Substantia nigra (tissue), 51 donors: ENCODE measurements at places on chromosomes 12 and 14.
A peak's percentile ranks its signal among the peaks of the same experiment; 100 is the strongest.

DNA sequence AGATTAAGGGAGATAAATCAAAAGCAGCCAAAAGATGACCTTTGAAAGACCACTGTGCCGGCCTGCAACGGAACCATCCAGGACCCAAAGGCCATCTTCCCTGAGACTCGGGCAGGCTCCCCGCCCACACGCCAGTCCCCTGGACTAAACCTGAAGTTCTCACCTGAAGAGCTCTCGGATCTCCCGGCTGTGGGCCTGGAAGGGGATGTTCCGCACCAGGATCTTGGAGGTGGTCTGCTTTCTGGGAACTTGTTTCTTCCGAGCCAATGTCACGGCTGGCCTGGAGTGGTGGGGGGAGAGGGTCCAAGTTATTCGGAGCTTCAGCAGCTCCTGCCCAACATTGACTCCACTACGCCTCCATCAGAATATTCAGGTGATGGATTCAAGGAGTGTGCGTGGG lies 51.3 kb downstream of the RBM19 start:
- DNase-seq: no peak

- no peak for DNase-seq
Observed at GRCh38 chr12:68980476-68981212, 47.7 kb upstream of the CPM start.

- DNase-seq: peak; percentile 5
Observed at GRCh38 chr12:62435303-62436163, 31.1 kb upstream of the MON2 start.

DNA sequence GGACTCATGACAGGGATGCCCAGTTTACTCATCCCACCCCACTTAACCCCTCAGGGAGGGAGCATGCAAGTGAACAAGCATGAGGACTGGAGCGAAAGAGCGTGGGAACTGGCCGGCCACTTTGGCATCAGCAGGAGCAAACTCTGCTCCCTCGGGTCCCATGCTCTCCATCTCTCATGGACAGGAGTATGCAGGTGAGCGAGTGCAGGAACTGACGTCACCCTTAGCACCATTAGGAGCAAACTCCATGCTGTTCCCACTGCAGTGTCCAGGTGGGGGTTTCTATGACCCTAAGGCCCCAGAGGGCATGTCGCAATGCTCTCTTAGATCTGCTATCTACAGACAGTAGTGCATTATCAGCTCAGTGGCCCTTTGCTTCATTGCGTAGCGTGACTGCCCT lies 821.8 kb upstream of the LRFN5 start:
- DNase-seq: no peak

DNA sequence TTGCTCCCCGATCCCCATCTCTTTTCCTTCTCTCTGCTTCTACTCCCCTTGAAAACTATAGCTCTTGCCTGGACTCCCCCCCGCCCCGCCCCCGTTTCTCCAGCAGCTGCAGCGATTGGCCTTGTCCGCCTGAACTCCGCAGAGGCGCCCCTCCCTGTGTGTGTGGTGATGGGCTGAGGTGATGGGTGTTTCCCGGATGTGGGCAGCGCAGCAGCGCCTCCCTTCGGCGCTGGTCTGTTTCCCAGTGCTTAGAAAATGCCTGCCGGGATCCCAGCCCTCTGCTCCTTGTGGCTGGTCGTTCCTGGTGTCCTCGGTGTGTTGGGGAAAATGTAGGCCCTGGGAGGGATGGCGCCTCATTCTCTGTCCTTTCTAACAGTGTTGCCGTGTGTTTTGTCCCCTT lies 43.3 kb downstream of the GALNT8 start:
- DNase-seq: no peak

GRCh38 chr12:115984616-115985015 lies 292.9 kb downstream of the MED13L start:
- DNase-seq: no peak

DNA sequence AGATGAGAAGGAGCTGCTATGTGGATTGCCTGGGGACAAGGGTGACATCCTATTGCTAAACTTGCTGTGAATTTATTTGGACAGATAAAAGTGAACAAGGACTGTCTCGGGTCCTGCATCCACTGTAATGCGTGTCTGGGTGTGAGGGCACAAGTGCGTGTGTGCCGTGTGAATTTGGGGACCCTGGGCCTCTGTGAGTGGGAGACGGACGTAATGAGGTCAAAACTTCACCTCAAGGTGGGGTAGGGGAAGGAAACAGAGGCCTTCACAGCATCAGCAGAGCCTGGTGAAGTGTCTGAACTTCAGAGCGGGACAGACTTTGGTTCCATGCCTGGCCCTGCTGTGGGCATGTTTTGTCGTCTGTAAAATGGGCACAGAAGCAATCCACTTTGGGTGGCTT lies 14.8 kb downstream of the ASB2 start:
- DNase-seq: no peak

DNA sequence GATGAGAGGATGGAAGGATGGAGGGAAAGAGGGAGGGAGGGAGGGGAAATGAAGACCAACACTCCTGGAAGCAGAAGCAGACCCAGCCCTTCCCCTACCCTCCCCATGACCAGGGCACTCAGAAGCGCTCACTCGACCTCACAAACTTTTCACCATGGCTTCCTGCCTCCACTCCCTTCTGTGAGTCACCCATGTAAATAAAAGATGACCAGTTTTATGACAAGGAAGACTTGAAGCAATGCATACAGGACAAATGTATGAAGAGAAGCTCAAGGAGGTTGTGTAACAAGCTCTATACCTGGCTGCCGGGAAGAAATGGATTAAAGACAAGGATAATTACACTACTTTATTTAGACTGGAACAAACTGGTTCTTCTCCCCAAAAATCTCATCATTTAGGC lies 63.8 kb downstream of the CDC42BPB start:
- DNase-seq: no peak

DNA sequence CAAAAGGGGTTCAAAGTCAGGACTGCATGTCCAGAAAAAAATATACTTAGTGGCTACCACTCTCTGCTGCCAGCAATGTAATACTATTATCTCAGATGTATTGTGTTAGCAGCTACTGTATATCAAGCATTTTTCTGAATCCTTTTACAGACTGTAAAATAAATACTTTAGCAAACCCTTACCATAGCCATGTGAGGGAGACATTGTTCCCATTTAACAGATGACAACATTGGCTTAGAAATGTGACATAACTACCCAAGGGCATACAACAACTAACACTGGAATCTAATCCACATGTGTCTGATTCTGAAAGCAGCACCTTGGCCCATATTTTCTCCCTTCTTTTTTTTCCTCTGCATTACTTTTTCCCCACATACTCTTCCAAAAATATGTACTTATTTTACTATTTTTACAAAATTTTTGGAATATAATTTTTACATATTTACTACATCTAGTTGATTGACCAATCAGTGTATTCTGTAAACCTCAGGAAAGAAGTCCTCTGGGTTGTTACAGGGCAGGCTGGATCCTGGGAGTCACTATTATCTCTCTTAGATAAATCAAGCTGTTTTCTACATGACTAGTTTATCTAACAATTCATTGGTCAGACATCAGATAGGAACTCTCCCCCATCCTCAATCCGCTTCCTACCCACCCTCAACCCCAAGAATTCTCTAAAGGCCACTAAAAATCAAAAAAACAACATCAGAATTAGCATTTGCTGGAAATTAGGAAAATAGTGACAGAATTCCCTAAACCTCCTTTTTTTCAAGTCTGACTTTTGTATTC lies 154.1 kb downstream of the BTG1 start:
- DNase-seq: no peak

DNA sequence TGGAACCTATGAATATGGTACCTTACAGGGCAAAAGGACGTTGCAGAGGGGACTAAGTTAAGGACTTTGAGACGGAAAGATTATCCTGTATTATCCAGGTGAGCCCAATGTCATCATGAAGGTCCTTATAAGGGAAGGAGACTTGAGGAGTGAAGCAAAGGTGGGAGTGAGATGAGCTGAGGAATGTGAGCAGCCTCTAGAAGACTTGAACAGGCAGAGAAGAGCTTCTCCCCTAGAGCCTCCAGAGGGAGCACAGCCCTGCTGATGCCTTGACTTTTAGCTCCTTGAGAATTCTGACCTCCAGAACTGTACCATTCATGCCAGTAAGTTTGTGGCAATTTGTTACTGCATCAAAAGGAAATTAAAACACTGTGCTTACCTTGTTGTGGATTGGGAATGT lies 41.8 kb upstream of the DCD start:
- DNase-seq: no peak

GRCh38 chr12:107605293-107605692 lies 80.3 kb upstream of the PWP1 start:
- DNase-seq: no peak

DNA sequence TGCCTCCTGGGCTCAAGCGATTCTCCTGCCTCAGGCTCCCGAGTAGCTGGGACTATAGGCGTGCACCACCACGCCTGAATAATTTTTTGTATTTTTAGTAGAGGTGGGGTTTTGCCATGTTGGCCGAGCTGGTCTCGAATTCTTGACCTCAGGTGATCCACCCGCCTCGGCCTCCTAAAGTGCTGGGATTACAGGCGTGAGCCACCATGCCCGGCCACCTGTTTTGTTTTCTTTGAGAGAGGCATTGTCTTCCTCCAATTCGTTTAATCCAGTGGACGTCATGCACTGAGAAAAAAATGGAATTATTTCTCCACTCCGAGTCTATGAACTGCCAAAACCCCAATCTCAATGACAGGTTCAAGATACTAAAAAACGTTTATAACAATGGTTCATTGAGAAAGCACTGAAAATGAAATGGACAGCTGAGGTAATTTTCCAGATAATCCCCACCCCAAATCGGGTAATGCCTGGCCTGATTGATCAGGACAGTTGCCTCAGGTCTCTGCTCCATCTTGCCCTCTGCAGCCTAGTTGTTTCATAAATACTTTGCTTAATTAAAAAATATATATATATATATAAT lies 132.7 kb upstream of the PARP11 start:
- no peak for DNase-seq

GRCh38 chr14:51335531-51335930 lies 95.5 kb downstream of the TMX1 start:
- DNase-seq: no peak

DNA sequence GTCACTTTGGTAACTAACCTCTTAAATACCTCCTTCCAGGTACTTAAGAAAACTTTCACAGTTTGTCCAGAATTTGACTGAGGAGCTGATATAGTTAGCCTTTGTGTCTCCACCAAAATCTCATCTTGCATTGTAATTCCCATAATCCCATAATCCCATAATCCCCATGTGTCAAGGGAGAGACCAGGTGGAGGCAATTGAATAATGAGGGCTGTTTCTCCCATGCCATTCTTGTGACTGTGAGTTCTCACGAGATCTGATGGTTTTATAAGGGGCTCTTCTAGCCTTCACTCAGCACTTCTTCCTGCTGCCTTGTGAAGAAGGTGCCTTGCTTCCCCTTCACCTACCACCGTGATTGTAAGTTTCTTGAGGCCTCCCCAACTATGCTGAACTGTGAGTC lies 7.8 kb upstream of the NOVA1 start:
- DNase-seq: no peak

GRCh38 chr12:57719777-57720605 lies 18.6 kb downstream of the AGAP2 start:
- DNase-seq: no peak

DNA sequence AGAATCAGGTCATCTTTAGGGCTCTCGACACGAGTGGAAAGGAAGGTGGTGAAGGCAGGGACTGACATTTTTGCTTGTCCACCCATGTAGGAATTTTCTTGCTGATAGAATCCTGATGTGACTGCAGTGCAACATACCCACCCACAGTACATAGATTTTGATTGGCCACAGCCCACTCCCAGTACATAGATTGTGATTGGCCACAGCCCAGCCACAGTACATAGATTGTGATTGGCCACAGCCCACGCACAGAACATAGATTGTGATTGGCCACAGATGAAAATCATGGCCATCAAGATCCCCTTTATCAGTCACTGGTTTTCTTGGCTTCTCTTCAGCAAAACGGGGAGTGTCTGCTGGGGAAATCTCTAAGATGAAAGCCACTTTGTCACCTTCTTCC lies 1041.5 kb downstream of the AACS start:
- DNase-seq: no peak

DNA sequence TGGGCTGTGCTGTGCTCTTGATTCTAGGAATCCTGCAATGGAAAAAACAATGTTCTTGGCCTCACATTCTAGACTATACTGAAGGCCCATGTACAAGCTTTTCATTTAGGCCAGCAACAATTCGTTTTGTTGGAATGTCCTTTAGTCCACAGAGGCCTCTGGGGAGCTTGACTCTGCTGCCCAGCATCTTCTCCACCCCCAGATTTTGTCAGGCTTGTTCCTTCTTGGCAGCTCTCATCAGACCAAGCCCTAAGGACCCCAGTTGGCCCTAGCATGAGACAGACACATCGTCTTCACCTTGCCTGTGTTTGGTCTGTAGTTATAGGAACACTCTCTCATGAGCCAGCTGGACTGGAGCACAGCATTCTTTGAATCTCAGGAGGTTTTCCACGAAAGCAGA lies 300.1 kb downstream of the VRK1 start:
- DNase-seq: no peak

GRCh38 chr12:71007020-71007419 lies 86.5 kb upstream of the PTPRR start:
- no peak for DNase-seq
